ENCODE measurements at places on chromosomes 16 and 17. TPM values are rescaled to one million over a fixed set of nuclear protein-coding genes. Genes with fewer than 3 reads are reported as not detected.

- DNase-seq, result peak; percentile 93
Observed at GRCh38 chr17:40331743-40332641, 23.0 kb downstream of the RARA start.

Gene TMIGD1
- not detected for polyA plus RNA-seq

DNA sequence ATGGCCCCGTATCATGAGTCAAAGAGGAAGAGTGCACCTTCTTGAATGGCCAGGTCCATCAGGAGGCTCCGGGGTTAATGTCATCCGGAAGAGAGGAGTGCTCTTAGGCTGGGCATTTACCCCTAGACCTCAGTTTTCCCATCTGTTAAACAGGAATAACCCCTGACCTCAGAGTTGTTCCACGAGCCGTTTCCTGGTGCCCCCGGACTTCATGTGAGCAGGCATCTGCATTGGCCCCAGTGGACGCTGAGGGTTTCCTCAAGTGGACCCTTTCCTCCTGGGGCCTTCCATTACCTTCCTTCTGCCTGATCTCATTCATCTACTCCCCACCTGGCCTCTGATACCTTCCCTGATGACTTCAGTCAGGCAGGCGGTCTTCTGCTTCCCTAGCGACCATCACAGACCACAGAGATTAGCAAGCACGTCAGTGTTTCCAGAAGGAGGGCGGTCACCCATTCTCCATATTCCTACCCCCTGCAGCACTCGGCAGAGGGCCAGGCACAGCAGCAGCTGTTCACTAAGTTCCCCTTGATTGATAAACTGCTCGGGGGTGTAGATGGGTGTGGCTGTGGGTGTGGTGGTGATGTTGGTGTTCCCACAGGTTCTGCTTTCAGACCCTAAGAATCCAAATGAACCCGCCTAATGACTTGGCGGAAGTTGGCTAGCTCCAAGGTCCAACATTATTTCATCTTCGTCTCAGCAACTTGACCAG lies 346.6 kb upstream of the TNRC6C start:
- no peak for DNase-seq

Gene TEX14
- 0.05 TPM for polyA plus RNA-seq

GRCh38 chr16:10685709-10686108 lies 9.0 kb downstream of the TEKT5 start:
- no peak for DNase-seq

DNA sequence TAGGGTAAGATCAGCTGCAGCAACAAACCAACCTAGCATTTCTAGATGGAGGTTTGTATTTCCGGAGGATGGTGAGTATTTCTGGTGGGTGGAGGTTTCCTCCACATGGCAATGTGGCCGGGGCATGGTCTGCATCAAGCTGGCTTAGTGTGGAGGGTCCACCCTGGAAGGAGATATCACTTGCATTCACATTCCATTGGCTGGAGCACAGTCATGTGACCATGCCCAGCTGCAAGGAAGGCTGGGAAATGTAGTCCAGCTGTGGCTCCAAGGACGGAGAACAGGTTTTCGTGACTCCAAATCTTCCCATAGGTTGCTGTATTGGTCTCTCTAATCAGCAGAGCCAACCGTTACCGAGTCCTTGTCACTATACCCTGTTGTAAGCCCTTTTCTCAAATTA lies 68.7 kb downstream of the RAI1 start:
- DNase-seq, result no peak

Gene KRT16
- polyA plus RNA-seq, result 0.09 TPM

DNA sequence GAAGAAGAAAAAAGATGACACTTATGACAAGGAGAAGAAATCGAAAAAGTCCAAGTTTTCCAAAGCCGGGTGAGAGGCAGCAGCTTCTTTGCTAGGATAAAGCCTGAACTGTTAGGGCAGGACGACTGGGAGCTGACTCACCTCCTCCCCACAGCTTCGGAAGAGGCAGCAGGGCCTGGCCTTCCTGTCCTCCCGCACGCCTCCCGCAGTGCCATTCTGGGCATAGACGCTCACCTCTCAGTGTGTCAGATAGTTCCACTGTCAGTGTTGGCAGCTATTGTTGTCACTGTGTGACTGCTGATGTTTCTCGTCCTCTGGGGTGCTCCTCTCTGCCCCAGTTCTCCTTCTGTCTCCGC lies 12.6 kb downstream of the UBN1 start:
- no peak for DNase-seq

GRCh38 chr17:40803617-40804082 lies 3.9 kb upstream of the KRT28 start:
- peak; percentile 62 for DNase-seq

DNA sequence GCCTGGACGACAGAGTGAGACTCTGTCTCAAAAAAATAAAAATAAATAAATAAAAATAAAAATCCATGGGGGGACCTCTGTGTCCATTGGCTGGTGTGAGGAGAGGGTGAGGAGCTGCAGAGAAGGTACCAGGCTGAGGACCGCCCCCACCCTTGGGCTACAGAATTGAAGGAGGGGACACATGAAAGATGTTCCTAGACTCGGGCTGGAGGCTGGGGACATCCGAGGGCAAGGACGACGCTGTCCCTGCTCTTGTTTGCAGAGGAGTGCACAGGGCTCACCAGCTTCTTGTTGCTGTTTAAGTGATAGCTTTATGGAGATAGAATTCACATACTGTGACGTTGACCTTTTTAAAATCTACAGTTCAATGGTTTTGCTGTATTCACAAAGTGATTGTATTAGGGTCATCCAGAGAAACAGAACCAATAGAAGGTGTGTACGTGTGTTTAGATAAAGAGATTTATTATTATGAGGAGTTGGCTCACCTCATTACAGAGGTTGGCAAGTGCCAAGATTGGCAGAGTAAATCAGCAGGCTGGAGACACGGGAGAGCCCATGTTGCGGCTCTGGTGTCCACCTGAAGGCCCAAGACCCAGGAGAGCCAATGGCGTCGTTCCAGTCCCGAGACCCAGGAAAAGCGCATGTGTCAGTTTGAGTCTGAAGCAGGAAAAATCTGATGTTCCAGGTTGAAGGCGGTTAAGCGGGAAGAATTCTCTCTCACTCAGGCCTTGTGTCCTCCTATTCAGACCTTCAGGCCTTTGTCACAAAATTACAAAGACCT lies 320.7 kb downstream of the SEC14L1 start:
- DNase-seq, result no peak

GRCh38 chr17:78883533-78884131 lies 19.4 kb downstream of the CEP295NL start:
- DNase-seq, result peak; percentile 83

GRCh38 chr16:57263541-57264351 lies 18.7 kb downstream of the ARL2BP start:
- no peak for DNase-seq

DNA sequence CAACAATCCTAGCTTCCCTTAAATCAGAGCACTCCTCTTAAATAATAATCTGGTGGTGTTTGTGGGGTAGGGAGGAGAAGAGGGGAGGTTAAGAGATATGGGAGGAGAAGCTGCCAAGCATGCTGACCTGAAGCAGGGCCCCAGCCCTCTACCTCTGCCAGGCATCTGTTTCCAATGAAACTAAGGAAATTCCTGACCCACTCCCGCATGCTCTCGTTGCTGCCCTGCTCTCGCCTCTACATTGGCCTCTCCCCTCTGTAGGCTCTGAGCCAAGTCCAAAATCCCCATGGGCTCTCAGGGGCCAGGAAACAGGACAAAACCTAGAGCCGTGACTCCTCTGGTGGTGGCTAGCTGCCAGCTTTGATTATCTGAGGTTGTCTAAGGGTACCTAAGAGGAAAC lies 559.5 kb upstream of the CDH11 start:
- DNase-seq, result no peak

Gene CIBAR2
- polyA plus RNA-seq, result not detected

DNA sequence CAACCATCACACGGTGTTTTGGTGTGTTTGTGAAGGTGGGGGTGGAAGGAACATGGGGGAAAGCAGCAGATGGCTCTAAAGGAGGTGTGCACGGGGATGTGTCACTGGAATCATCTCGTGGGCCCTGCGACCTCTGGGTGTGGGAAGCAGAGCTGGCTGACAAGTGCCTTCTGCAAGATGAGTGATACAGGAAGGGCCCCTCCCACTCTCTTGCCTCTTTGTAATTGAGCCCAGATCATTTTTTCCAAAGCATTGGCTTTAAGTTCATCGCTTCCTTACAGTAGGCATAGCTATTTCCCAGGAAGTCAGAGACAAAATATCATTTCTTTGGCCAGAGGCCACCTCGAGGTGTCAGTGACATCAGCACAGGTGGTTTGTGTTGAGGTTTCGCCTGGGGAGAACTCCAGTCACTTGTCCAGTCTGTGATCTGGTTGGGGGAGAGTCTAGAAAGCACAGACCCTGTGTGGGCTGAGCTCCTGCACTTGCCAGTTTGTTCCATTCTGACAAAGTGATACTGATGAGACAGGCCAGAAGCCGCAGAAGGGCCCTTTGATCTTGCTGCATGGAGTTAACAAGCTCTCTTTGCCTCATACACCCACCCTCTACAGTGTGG lies 20.6 kb upstream of the SNTB2 start:
- no peak for DNase-seq

Gene CTRL
- 1.1 TPM for polyA plus RNA-seq

- no peak for DNase-seq
Observed at GRCh38 chr16:9854675-9855074, 327.6 kb downstream of the GRIN2A start.

Gene MYOCD
- polyA plus RNA-seq, result 0.10 TPM

DNA sequence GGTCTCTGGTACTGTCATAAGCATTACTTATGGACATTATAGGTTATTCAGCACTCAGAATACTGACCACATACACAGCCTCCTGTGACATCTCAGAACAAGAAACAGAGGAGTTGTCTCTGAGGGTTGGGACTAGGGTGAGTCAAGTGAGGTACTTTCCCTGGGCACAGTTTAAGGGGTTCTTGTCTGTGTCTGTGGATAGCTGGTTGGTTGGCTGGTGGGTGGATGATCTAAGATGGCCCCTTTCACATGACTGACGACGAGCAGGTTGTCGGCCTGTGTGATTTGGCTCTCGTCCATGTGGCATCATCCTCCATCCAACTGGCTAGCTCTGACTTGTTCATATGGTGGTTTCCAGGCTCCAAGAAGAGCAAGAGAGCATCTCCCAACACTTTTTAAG lies 163.9 kb downstream of the PRKCB start:
- DNase-seq, result no peak

Gene SLC38A8
- polyA plus RNA-seq, result not detected

DNA sequence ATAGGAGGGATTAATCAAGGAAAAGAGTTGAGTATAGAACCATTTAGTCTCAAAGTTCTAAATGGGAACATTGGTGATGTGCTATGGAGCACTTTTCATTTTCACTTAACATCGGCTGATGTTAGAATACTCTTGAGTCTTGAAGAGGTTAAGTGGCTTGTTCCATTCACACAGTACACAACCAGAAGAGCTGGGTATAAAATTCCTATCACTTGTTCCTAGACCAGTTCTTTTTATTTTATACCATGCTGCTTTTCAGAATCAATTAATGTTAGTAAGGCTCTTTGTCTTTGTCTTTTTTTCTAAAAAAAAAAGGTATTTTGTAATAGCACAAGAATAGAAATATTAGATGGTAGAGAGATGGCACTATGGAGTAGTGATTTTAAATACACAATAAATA lies 1.7 kb upstream of the KRTAP1-1 start:
- no peak for DNase-seq

- no peak for DNase-seq
Observed at GRCh38 chr16:30853758-30854157, 40.1 kb downstream of the BCL7C start.

GRCh38 chr16:58187092-58187491 lies 10.8 kb downstream of the CSNK2A2 start:
- no peak for DNase-seq

DNA sequence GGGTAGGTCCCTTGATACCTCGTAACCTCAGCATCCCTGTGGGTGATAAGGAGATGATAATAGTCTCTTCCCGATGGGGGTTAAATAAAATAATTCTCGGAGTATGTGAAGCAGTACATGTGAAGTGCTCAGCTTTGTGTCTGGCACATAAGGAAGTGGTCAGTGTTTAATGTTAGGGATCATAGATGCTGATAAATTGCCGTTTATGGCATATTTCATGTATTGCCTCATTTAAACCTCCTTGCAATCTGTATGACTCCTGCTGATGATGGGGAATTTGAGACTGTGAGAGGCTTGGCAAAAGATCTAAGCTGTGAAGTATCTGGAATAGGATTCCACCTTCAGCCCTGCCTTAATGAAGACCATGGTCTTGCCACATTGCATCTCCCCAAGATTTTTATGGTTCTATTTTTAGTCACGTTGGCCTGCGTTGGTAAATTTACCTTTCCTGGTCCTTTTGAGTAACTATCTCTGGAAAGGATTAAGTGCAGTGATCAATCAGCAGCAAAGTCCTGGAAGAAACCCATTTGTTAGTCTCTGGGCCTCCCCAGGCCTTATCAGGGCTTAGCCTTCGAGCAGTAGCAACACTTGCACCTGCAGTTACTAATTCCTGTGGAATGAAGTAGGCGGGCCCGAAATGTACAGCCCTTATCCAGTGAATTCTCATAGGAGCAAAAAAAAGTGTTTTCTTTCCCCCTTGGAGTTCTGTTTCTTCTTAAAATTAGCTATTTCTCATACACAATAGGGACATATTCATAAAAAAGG lies 144.9 kb downstream of the WWOX start:
- DNase-seq, result no peak

- DNase-seq, result no peak
Observed at GRCh38 chr17:74237321-74237720, 23.9 kb downstream of the TTYH2 start.

Gene VTN
- polyA plus RNA-seq, result 0.06 TPM

Gene CKLF
- 14.8 TPM for polyA plus RNA-seq

Gene ALDH3A2
- 78.1 TPM for polyA plus RNA-seq

- DNase-seq, result no peak
Observed at GRCh38 chr17:73386561-73386960, 74.8 kb upstream of the CDC42EP4 start.

DNA sequence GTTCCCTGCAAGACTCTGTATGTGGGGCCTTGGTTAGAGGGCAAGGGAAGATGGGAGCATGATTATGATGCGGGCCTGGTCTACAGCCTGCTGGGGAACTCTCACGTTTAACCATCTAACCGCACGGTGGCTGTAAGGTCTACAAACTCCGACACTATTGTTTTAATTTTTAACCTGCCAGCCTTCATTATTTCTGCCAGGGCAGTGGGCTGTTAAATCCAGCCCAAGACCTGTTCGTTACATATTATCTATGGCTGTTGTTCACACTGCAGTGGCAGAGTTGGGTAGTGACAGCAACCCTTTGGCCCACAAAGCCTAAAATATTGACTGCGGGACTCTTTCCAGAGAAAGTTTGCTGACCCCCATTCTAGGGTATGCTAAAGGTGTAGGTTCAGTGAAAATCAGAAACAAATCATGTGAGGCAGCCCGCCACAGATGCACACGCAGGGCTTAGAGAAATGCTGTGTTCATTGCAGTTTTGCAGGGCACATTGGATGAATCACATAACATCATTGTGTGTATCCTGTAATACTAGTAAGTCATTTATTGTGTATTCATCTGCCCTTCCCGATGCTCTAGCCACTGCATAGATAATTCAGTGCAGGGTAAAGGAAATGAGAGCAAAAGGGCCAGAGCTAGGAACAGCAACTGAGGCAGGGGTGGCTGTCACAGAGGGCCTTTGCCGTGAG lies 14.3 kb downstream of the SNX29 start:
- DNase-seq, result no peak

DNA sequence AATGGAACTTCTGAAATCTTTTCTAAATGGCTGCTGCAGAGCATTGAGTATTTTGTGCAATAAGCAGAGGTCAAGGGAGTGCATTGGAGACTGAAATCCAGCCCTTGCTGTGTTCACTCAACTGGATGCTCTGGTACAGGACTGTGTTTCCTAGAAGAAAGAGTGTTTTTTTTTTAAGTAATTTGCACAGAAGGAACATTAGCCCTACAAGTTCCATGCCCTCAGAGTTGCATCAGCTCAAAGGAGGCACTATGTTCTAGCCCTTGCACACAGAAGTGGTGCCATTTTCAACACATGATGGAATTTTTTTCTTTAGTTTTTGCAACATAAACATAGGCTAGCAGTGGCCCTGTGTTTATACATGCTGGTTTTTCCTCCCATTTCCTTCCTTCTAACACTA lies 144.1 kb upstream of the HLF start:
- DNase-seq, result no peak
